ENCODE measurements at places on chromosomes 7 and 10. TPM values are rescaled to one million over a fixed set of nuclear protein-coding genes. Genes with fewer than 3 reads are reported as not detected.

Gene VGF
- 0.09 TPM for total RNA-seq

GRCh38 chr10:125699562-125700143 lies 16.7 kb upstream of the TEX36 start:
- no peaks in the 10 kb centered on the region for H3K27me3 ChIP-seq
- no peaks in the 10 kb centered on the region for H3K36me3 ChIP-seq
- no peak overlapping the region for H3K27ac ChIP-seq
- H3K4me3 ChIP-seq = no peak overlapping the region
- no peak for DNase-seq

Gene BMS1
- total RNA-seq = 26.5 TPM

DNA sequence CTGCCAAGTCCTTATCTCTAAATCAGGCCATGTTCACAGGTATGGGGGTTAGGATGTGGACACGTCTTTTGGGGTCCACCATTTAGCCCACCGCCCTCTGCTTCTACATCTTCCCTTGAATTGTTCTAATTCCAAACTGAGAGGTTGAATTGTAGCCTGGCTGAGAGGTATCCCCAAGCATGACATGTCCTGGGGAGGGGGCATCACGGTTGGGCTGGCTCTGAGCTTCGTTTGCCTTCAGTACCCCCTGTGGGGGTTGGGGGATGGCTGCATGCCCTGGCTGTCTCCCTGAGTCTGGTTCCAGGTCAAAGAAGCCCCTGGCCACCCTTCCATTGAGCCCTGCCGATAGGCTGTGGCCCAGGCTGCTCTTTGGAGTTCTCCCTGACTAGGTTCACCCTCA lies 204.6 kb downstream of the GLRX3 start:
- H3K36me3 ChIP-seq = no peaks in the 10 kb centered on the region
- H3K27ac ChIP-seq = no peak overlapping the region
- no peaks in the 10 kb centered on the region for H3K4me1 ChIP-seq
- no peak for DNase-seq
- peaks cover 14% of the 10 kb centered on the region for H3K27me3 ChIP-seq
- H3K4me3 ChIP-seq = no peak overlapping the region

DNA sequence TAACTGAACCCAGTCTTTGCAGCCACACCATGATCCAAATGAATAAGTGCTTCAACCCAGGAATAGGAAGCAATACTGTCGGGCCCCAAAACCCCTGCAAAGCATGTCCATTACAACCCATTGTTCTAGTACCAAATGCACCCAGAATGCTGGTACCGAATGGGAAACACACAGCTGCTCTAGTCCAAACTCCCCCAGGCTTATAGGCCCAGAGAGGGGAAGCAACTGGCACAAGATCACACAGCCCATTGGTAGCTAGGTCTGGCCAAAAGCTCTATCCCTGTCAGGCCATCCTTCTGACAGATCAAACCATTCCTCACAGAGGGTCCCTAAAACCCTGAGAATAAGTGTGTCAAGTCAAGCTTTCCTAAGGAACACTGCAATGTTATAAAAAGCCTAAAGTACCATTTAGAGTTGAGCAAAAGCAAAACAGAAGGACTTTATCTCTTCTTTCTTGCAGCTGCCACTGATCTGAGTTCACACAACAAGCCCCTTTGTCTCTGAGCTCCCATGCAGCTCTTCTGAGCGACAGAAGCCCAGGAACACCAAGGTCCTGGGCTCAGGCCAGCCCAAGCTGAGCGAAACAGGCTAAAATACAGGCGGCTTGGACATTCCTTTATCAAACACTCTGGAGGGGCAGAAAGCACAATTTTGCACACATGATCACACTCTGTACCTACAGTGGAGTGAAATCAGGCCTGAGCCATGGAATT lies 116.7 kb downstream of the SGMS1 start:
- H3K27ac ChIP-seq = no peak overlapping the region
- peaks cover 67% of the 10 kb centered on the region for H3K4me1 ChIP-seq
- no peaks in the 10 kb centered on the region for H3K36me3 ChIP-seq
- no peak for DNase-seq
- H3K4me3 ChIP-seq = no peak overlapping the region

- H3K4me1 ChIP-seq = no peaks in the 10 kb centered on the region
- DNase-seq = no peak
- no peak overlapping the region for H3K27ac ChIP-seq
- no peak overlapping the region for H3K4me3 ChIP-seq
Observed at GRCh38 chr10:36178616-36179015, 536.5 kb upstream of the FZD8 start.

All from activated CD4-positive, alpha-beta T cell treated with anti-CD3 and anti-CD28 coated beads for 36 hours (primary cell).